ENCODE measurements at places on chromosomes 5 and 9.
A peak's percentile ranks its signal among the peaks of the same experiment; 100 is the strongest.

DNA sequence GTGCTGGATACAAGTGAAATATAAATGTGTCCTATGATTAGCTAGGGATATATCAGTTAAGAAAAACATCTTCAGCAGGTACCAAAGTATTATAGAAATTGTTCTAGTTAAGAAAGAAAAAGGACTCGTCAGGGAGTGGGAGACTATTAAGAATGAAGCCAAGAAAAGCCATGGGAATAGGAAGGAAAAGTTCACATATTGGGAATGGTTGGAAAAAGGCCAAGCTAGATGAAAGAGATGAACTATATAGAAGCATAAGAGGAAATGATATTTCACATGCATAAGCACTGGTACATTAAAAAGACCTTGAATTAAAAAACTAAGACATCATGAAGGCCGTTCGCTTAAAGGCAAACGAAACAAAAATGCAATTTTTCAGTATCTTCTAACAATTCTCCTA, 237.7 kb downstream of the ADAMTS6 start:
- no peaks in the 10 kb centered on the region for H3K4me1 ChIP-seq
- H3K36me3 ChIP-seq: peaks cover 9% of the 10 kb centered on the region
- no peak overlapping the region for H3K4me3 ChIP-seq
- no peak for DNase-seq
- no peak overlapping the region for H3K27ac ChIP-seq

DNA sequence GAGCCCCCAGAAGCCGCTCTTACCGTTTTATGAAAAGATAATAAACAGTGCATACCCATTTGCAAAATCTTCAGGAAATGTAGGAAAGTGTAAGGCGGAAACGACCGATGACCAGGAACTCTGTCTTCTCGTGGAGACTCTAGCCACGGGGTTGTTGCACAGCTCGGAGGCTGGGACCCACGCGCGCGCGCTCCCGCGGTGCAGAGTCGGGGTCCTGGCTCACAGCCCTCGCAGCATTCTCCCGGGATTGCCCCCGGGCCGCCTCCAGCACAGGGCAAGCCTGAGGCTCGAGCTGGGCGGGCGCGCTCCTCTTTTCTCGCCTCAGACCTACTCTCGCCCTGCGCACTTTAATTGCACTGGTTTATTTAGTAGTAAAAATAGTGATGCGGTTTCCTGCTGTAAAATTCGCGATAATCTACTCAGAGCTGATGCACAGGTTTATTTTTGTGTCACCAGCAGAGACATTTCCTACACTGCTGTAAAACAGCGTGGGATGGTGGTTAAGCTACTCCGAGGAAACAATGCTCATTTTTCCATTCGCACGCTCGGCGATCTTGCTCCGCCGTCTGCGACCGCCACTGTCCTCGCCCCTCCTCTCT, 15.5 kb downstream of the TRIM7 start:
- H3K4me1 ChIP-seq: peaks cover 22% of the 10 kb centered on the region
- DNase-seq: no peak
- H3K4me3 ChIP-seq: peak overlapping the region; percentile 76
- H3K36me3 ChIP-seq: no peaks in the 10 kb centered on the region
- H3K27ac ChIP-seq: no peak overlapping the region
- H3K27me3 ChIP-seq: no peaks in the 10 kb centered on the region

GRCh38 chr5:98602534-98603112, 170.8 kb upstream of the RGMB start:
- H3K27ac ChIP-seq: no peak overlapping the region
- H3K27me3 ChIP-seq: no peaks in the 10 kb centered on the region
- no peak overlapping the region for H3K4me3 ChIP-seq
- DNase-seq: peak; percentile 18

DNA sequence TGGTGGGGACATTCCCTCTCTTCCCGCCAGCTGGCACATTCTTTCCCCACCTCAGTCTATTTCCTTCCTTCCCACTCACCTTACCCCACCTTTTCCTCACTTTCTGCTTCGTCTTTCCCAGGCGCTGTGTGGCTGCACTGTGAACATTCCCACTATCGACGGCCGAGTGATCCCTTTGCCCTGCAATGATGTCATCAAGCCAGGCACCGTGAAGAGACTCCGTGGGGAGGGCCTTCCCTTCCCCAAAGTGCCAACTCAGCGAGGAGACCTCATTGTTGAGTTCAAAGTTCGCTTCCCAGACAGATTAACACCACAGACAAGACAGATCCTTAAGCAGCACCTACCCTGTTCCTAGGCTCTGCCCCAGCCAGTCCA, 7.3 kb downstream of the DNAJB5 start:
- H3K36me3 ChIP-seq: peaks cover 7% of the 10 kb centered on the region
- H3K27ac ChIP-seq: no peak overlapping the region
- no peak for DNase-seq
- peaks cover 58% of the 10 kb centered on the region for H3K4me1 ChIP-seq
- no peak overlapping the region for H3K4me3 ChIP-seq

- no peaks in the 10 kb centered on the region for H3K36me3 ChIP-seq
- H3K27ac ChIP-seq: no peak overlapping the region
- H3K27me3 ChIP-seq: no peaks in the 10 kb centered on the region
- H3K4me1 ChIP-seq: no peaks in the 10 kb centered on the region
- no peak for DNase-seq
- no peak overlapping the region for H3K4me3 ChIP-seq
Measured at GRCh38 chr9:137521405-137521985, 28.7 kb downstream of the PNPLA7 start.

GRCh38 chr9:4086119-4087090, 213.5 kb downstream of the GLIS3 start:
- no peak overlapping the region for H3K4me3 ChIP-seq
- H3K4me1 ChIP-seq: peaks cover 15% of the 10 kb centered on the region
- DNase-seq: no peak
- H3K36me3 ChIP-seq: no peaks in the 10 kb centered on the region

GRCh38 chr9:130262061-130262745, 3.4 kb upstream of the HMCN2 start:
- H3K4me1 ChIP-seq: peaks cover 2% of the 10 kb centered on the region
- no peak overlapping the region for H3K27ac ChIP-seq
- H3K4me3 ChIP-seq: no peak overlapping the region
- H3K36me3 ChIP-seq: no peaks in the 10 kb centered on the region

DNA sequence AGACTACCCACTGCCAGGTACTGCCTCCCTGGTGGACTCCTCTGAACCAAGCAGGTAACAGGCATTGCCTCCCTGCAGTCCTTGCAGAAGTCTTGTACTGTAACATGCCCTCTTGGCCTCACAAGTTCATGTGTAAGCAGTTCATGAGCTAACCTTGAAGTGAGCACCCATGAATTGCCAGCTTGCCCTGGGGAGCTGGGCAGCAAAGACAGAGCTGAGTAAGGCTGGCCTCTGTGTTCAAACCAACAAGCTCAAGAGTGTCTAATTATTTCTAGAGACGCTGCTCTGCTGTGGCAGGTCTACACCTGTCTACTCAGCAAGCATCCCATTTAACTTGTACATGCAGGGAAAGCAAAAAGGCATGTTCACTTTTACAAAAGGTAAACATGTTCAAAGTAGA, 113.5 kb downstream of the FEM1C start:
- H3K4me3 ChIP-seq: no peak overlapping the region
- no peak for DNase-seq
- no peak overlapping the region for H3K27ac ChIP-seq
- H3K36me3 ChIP-seq: no peaks in the 10 kb centered on the region

- no peaks in the 10 kb centered on the region for H3K27me3 ChIP-seq
- H3K4me3 ChIP-seq: no peak overlapping the region
- peak; percentile 55 for DNase-seq
Measured at GRCh38 chr5:146079695-146080373, 25.5 kb downstream of the PLAC8L1 start.

DNA sequence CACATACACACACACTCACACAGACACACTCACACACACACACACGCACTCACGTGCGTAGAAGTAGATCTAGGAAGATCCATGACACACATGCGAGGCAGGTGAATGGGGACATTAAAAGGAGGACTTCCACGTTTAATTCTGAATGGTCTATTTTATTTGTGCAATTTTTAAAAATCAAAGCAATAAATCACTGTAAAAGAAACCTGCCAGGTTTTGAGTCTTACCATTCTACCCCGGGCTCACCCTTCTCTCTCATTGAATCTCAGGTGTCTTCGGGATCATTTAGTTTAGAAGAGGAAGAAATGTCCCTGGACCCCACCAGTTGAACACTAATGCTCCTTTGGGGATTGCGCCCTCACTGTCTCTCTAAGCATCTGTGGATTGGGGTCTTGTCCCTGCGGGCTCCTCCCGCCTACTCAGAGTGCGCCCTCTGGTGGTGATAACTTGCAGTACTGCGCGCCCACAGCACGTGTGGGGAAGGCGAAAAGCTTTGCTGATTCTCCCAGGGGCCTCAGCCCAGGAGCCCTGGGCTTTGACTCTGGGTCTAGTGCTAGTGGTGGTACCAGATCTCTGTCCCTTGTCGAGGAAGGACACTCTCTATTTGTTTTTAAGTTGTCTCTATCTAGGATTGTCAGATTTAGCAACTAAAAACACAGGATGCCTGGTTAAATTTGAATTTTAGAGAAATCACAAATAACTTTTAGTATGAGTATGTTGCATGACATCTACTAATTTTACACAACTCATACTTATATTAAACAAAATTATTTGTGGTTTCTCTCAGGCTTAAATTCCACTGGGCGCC, 34.8 kb downstream of the BOD1 start:
- no peaks in the 10 kb centered on the region for H3K36me3 ChIP-seq
- no peak overlapping the region for H3K27ac ChIP-seq
- DNase-seq: no peak
- H3K4me1 ChIP-seq: peaks cover 3% of the 10 kb centered on the region
- H3K4me3 ChIP-seq: no peak overlapping the region

GRCh38 chr5:64149268-64149667, 16.4 kb upstream of the RNF180 start:
- no peak for DNase-seq
- H3K4me1 ChIP-seq: peaks cover 8% of the 10 kb centered on the region
- no peaks in the 10 kb centered on the region for H3K27me3 ChIP-seq
- H3K4me3 ChIP-seq: no peak overlapping the region
- H3K27ac ChIP-seq: no peak overlapping the region
- H3K36me3 ChIP-seq: no peaks in the 10 kb centered on the region

DNA sequence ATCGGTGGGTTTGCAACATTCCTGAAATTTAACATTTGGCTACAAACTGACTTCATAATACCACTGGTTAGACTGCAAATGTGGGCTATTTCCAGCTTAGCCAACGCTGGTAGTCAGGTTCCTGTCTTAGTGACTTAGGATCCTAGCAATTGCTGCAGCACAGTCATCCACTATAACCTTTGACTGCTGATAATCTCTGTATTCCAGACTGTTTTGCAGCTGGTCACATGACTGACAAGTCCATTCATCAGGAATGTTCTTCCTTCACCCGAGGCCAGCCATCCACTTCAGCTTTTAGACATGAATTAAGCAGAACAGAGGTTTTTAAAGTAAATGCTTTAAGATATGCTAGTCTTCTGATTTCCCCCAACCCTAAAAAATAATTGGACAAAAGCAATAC, 425.9 kb upstream of the MPDZ start:
- H3K36me3 ChIP-seq: no peaks in the 10 kb centered on the region
- H3K27ac ChIP-seq: peak overlapping the region; percentile 27
- peaks cover 17% of the 10 kb centered on the region for H3K4me1 ChIP-seq
- H3K4me3 ChIP-seq: no peak overlapping the region
- no peaks in the 10 kb centered on the region for H3K27me3 ChIP-seq

- no peaks in the 10 kb centered on the region for H3K27me3 ChIP-seq
- DNase-seq: no peak
- H3K4me3 ChIP-seq: no peak overlapping the region
- H3K36me3 ChIP-seq: no peaks in the 10 kb centered on the region
- H3K4me1 ChIP-seq: no peaks in the 10 kb centered on the region
- no peak overlapping the region for H3K27ac ChIP-seq
Measured at GRCh38 chr9:90830977-90831376, 29.4 kb downstream of the SYK start.

- H3K4me1 ChIP-seq: peaks cover 8% of the 10 kb centered on the region
- no peaks in the 10 kb centered on the region for H3K27me3 ChIP-seq
- no peaks in the 10 kb centered on the region for H3K36me3 ChIP-seq
- no peak overlapping the region for H3K27ac ChIP-seq
- no peak for DNase-seq
Measured at GRCh38 chr5:181163487-181164075, 16.2 kb downstream of the OR2V2 start.

DNA sequence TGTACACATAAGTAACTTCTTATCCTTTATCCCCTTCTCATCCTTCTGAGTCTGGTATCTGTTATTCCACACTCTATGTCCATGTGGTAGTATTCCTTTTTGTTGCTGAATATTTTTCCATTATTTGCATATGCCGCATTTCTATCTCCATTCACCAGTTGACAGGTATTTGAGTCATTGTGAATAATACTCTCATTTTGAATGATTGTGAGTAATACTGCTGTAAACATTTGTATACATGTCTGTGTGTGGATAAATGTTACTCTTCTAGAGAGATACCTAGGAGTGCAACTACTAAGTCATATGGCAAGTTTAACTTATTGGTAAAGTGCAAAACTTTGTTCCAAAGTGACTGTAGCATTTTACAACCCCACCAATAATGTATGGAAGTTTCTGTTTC, 15.6 kb downstream of the RIC1 start:
- H3K36me3 ChIP-seq: no peaks in the 10 kb centered on the region
- H3K27me3 ChIP-seq: no peaks in the 10 kb centered on the region
- H3K4me3 ChIP-seq: no peak overlapping the region
- no peak for DNase-seq

DNA sequence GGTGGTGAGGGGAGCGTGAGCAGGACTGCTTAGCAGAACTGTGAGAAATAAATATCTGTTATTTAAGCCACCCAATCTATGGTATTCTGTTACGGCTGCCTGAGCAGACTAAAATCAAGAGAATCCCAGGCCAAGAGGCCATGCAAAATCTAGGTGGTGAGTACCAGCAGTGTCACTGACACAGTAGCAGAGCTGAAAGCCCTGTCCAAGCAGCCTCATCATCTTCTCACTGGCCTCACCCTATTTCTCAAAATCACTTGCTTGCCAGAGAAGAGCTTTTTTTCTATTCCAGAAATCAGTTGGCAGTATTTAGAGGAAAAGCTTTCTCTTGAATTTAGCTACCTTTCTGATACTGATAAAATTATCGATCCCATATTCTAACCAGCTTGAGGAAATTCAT, 68.0 kb downstream of the RETREG1 start:
- H3K4me1 ChIP-seq: peaks cover 5% of the 10 kb centered on the region
- no peak for DNase-seq
- no peaks in the 10 kb centered on the region for H3K27me3 ChIP-seq
- H3K27ac ChIP-seq: no peak overlapping the region
- H3K4me3 ChIP-seq: no peak overlapping the region

- no peak overlapping the region for H3K4me3 ChIP-seq
- H3K36me3 ChIP-seq: no peaks in the 10 kb centered on the region
Measured at GRCh38 chr9:99361817-99362216, 139.7 kb downstream of the SEC61B start.

DNA sequence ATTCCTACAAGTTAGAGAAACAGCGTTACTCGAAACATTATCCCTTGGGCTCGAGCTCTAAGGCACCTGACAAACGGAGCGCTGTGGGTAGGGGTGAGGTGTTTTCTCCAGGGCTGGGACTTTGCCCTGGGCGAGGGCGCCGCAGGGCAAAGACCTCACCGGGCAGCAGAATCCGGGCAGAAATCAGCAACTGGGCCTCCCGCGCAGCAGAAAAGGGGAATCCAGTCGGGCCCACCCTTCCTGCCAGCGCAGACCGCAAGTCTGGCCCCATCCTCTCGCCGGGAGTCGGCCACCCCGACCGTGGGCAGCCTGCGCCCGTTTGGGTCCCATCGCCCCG, 430 bp upstream of the MSH3 start:
- H3K4me3 ChIP-seq: peak overlapping the region; percentile 83

GRCh38 chr9:4690144-4690543, 10.8 kb downstream of the CDC37L1 start:
- DNase-seq: no peak
- H3K27ac ChIP-seq: no peak overlapping the region
- no peaks in the 10 kb centered on the region for H3K27me3 ChIP-seq
- no peaks in the 10 kb centered on the region for H3K36me3 ChIP-seq

All from astrocyte (in vitro differentiated cells and primary cell).